ENCODE measurements at places on chromosomes 1 and 21. TPM values are rescaled to one million over a fixed set of nuclear protein-coding genes. Genes with fewer than 3 reads are reported as not detected.

DNA sequence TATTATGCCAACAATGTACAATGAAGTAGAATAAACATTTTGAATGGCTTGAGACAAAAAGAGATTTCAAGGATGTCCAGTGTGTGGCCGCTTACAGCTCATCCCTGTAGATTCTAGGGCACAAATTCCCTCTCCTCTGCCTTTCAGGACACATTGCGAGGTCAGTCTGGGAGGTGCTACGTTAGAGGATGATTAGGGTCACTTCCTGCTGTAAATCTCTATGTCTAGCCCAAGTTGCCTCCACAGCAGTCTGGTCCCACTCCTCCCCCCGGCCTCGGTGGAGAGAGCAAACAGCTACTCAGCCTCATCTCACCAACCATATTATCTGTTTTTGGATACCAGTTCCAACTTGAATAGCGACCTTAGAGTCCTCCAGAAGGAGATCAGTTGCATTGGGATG lies 17.0 kb downstream of the KCNJ10 start:
- H3K4me3 ChIP-seq = no peak overlapping the region
- no peaks in the 10 kb centered on the region for H3K4me1 ChIP-seq
- H3K27me3 ChIP-seq = peaks cover 100% of the 10 kb centered on the region

DNA sequence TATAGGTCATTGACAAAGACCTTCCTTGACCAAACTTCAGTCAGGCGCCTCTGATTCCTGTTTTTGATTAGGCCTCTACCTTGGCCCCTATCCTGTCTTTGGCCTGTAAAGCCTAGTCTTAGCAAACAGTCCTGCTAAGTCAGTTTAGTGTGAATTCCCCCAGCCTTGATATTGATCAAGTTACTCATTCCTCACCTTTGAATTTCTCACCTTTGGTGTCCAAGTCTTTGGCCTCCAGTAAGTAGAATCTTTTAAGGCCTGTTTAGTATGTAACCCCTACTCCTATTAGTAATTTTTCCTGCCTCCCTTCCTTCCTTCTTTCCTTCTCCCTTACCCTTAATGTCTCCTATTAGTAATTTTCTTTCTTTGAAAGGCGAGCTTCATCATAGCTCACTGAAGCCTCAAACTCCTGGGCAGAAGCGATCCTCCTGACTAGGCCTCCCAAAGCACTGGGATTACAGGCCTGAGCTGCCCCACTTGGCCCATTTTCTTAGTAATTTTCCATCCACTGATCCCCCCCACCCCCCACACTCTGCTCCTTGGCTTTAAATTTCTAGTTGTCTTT lies 13.0 kb upstream of the ZNF692 start:
- no peak for DNase-seq
- peaks cover 23% of the 10 kb centered on the region for H3K36me3 ChIP-seq
- H3K27me3 ChIP-seq = peaks cover 16% of the 10 kb centered on the region
- H3K4me1 ChIP-seq = peaks cover 30% of the 10 kb centered on the region

GRCh38 chr1:7315316-7315715 lies 455.8 kb upstream of the VAMP3 start:
- DNase-seq = no peak
- no peaks in the 10 kb centered on the region for H3K36me3 ChIP-seq
- no peaks in the 10 kb centered on the region for H3K4me1 ChIP-seq

DNA sequence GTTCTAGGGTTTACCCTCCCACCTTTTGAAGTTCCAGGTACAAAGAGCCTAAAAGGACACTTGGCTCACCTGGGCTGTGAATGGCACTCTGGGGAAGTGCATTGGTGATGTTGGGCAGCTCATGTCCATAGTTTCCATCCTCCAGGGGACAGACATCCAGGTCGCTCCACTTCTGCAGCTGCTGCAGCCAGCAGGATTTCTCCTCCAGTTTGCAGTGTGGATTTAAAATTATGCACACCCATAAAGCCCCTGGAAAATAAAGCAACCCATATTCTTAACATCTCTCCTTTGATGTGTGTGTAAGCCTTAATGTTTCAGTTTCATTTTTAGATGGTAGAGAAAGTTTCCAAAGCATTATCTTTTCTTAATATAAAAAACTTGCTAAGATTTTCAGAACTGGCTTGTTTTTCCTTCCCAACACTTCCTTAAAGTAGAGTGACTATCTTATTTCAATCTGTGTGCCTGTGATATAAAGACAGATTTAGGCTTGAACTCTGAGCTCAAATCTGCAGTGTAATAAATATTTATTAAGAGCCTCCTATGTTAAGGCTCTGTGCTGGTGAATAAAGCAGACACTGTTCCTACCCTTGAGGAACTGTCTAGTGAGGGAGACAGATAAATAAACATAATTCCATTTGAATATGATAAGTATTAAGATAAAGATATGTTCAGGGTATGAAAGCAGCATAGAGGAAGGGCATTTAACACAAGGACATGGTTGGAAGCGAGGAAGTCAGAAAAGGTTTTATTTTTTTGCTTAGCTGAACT lies 39.1 kb downstream of the UROD start:
- H3K27ac ChIP-seq = no peak overlapping the region
- no peaks in the 10 kb centered on the region for H3K36me3 ChIP-seq
- no peak overlapping the region for H3K4me3 ChIP-seq
- peaks cover 13% of the 10 kb centered on the region for H3K27me3 ChIP-seq

- H3K4me1 ChIP-seq = peaks cover 9% of the 10 kb centered on the region
- H3K27ac ChIP-seq = no peak overlapping the region
- H3K27me3 ChIP-seq = peaks cover 54% of the 10 kb centered on the region
- peaks cover 3% of the 10 kb centered on the region for H3K36me3 ChIP-seq
Measured at GRCh38 chr1:228059634-228060457, 22.7 kb upstream of the ARF1 start.

DNA sequence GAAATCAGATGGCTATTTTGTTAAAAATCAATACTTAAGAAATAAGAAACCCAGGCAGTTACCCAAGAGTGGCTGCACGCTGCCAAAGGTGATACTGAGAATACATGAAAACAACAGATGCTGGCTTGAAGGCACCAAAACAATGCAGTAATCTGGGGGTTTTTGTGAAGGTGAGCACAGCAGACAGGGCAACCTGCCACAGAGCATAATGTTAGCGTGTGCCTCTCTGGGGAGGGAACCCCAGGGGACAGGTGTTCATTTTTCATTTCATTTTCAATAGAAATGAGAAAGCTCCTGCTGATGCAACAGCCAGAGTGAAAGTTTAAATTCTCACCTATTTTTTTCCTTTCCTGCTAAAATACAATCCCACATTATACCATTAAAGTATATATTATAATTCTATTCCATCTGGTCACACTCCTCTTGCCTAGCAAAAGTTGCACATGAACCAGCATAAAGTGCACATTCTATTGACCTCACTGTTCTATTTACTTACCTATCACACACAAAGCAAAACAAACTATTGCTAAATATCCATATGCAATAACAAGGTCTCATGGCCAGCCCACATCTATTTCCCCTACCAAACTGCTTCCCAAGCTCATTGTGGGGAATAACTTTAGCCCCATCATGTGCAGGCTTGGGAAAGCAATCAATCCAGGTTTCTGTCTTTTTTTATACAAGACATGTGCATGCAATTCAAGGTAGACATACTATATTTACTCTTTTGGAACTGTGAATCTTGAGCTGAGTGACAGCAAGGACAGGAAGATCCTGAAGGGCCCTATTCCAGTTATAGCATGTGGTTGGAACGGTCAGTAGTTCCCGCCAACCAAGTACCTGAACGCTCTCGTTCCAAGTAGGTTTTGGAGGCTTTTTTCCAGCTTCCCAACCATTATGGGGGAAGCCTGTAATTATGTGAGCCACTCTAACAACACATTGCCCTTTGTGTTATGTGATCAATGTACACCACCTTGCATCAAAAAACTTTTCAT lies 173.6 kb downstream of the RERE start:
- H3K27me3 ChIP-seq = no peaks in the 10 kb centered on the region
- H3K4me1 ChIP-seq = peaks cover 8% of the 10 kb centered on the region
- no peak overlapping the region for H3K27ac ChIP-seq
- H3K36me3 ChIP-seq = no peaks in the 10 kb centered on the region
- DNase-seq = no peak

The KRTAP19-3 gene
- total RNA-seq = not detected

The APH1A gene
- 195 TPM for total RNA-seq

The SAMD11 gene
- total RNA-seq = 0.54 TPM

The LCE1D gene
- total RNA-seq = not detected

The PTPRF gene
- total RNA-seq = 318 TPM

The SLC5A9 gene
- 1.1 TPM for total RNA-seq

The LCE6A gene
- total RNA-seq = not detected

All from Calu3 (cell line).